GM20000 (cell line): ENCODE measurements at places on chromosomes 1 and 21.

- DNase-seq: no peak
Observed at GRCh38 chr1:27831568-27832410, 1.2 kb downstream of the PPP1R8 start.

GRCh38 chr1:41983451-41983850 is 64.7 kb upstream of the HIVEP3 start:
- DNase-seq: no peak

- DNase-seq: peak; percentile 60
Observed at GRCh38 chr1:233518344-233518743, 95.6 kb upstream of the KCNK1 start.

GRCh38 chr1:53511933-53512806 is 53.0 kb downstream of the DMRTB1 start:
- no peak for DNase-seq

DNA sequence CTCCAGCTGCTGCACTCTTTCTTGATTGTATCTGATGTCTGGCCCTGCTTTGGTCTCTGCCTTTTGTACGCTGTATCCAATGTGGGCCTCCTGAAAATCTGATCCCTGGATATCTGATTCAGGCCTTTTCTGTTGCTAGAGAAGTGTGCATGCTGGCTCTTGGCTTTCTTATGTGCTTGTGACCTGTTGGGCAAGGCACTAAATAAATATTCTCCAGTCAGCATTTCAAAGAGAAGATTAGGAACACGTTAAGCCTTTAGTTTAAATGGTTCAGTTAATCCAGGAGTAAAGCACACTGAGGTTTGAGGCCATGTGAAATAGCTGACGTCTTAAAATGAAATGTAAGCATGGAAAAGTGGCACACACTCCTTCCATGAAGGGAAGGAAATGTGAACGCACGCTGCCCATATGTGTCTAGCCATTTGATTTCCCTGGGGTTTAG is 9.3 kb upstream of the F3 start:
- no peak for DNase-seq

DNA sequence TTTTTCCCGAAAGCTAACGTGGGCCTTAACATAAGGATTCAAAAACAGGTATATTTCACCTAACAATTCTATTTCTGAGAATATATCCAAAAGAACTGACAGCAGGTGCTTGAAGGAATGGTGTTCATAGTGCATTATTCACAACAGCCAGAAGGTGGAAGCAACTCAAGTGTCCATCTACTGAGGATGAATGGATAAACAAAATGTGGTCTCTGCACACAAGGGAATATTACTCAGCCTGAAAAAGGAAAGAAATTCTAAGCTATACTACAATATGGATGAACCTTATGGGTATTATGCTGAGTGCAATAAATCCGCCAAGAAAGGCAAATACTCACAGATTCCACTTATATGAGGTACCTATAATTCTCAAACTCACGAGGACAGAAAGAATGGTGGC is 6.1 kb upstream of the RIPPLY3 start:
- DNase-seq: no peak

DNA sequence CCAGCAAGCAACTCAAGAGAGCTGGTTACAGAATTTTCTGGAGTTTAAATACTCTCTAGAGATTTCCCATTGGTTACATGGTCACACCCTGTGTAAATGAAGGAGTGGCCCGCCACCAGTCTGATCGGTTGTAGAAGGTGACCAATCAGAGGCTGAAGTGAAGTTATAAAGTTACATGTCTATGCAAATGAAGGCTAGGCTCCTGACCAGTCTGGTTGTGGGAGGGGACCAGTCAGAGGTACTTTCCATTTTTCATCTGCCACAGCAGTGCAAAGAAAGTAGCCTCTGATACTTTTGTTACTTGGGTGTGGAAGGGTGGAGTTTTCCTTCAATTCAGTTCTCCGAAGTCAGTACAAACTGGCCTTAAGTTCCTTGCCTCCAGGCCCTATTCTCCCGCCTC is 273.7 kb downstream of the BARHL2 start:
- no peak for DNase-seq

DNA sequence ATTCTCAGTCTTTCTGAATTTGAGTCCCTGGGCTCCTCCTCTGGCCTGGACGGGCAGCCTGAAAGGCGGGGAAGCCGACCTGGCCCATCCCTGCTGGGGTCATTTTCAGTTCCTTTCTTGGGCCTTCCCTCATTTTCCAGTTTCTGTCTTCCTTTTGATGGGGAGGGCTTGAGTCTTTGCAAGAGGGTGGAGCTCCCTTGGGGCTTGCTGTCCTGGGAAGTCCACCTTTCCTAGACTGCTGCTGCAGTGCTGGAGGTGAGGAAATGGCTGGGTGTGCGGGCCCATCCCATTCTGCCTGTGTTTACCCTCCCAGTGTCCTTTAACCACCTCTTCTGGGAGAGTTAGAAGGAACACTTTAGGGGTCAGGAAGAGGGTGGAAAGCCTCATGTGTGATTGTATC is 40.4 kb upstream of the SYNC start:
- peak; percentile 42 for DNase-seq

DNA sequence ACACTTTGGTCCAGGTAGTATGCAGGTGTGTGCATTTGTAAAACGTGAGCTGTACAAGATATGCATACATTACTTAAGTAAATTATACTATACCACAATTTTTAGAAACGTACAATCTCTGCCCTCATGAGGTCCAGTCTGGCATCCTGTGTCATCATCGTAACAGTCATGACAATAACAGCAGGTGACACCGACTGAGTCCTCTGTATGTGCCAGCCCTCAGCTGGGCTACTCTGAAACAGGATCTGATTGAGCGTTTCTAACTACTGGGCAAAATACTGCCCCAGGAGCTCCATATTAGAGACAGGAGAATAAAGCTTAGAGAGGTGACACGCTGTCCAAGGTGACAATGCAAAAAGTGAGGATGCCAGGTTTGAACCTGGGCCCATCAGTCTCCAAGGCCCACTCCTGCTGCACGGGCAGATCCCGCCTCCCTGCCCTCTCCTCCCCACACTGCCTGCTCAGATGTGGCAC is 47.2 kb upstream of the ECE1 start:
- no peak for DNase-seq

DNA sequence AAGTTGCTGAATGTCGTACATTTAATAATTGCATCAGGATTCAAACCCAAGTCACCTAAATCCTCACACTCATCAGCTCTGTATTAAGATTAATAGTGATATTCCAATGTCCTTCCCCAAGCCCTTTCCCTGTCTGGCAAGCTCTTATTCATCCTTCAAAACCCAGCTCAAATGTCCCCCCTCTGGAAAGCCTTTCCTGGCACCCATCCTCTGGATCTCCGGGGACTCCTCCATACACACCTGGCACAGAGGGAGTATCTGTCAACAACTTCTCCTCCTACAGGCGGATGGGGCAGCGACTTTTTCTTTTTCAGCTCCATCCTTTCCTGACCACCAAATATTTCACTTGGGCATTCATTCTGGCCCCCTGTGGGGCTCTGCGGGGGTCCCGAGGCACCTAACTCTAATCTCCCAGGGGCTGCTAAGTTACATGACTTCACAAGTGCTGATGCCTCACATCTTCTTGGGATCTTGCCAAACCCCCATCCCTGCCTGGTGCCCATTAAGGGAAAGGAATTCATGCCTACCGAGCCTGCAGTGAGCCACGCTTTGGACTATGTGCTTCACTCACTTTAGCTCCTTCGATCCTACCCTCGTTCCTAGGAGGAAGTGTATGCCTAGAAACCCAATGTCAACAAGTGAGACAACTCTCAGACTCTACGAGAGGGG is 15.2 kb downstream of the TINAGL1 start:
- no peak for DNase-seq

- no peak for DNase-seq
Observed at GRCh38 chr1:43668956-43669355, 19.0 kb downstream of the KDM4A start.

DNA sequence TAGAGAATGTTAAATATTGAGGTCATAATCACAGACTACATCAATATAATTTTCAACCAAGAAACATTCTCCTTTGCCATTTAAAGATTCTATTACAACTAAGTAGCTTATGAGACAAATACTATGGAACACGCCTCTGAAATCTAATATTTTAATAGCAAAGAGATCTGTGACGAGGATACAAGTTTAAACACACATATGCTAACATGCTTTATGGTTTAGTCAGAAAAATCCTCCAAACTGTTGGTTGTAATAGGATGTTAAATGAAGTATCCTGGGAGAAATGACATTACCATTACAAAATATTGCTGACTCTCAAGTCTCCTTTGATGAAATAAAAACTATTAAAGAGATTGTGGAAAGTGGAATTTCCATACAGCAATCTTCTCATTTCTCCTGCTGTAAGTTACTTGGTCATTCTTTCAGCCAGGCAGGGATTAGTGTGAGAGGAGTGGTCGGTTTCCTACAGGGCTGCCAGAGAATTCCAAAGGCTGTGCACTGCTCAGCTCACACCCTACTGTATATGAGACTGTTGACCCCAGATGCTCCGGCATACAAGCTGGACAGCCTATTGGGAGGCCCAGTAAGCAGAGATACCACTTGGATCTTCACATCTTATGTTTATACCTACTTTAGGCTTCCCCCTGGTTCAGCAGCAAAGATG is 26.6 kb downstream of the SCYL3 start:
- no peak for DNase-seq
